Femur (tissue), 1 donor: ENCODE measurements at places on chromosomes 11 and 22.

DNA sequence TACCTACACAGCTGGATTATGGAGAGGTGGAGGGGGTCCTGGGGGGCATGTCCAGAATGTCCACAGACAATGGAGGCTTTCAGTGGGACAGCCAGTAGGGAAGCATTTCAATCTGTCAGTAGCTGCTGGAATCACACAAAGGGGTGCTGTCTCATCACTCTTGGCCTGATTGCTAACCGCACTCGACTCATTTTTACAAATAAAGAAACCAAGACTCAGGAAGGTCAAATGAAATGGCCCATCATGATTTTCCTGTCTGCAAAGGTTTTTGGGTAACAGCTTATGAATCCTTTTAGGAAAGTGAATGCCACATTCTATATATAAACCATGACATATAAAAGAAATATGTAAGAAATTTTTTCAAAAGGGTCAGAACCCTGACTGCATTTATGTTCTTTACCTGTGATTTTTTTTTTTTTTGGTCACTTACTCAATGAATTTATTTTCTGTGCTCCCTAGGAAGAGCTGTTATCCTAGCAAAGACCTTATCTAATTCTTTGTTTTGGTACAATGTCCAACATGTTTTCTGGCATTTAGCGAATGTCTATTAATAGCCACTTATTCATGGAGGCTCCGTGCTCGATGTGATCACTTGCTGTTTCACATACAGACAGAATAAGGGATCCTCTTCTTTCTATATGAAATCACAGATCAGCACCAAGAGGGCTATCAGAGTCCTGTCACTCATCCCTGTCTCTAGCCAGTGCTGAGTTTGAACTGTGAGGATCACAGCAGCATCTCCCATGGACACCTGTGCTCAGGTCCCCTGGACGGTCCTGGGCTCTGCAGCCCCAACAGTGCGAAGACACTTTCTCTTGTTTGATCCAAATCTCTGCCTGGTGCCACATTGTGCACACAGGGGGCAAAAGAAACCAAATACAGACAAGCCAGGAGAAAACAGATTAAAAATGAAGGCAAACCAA lies 979.7 kb downstream of the NTM start:
- DNase-seq: no peak

- DNase-seq: no peak
Measured at GRCh38 chr11:112793416-112793815, 167.8 kb upstream of the NCAM1 start.

DNA sequence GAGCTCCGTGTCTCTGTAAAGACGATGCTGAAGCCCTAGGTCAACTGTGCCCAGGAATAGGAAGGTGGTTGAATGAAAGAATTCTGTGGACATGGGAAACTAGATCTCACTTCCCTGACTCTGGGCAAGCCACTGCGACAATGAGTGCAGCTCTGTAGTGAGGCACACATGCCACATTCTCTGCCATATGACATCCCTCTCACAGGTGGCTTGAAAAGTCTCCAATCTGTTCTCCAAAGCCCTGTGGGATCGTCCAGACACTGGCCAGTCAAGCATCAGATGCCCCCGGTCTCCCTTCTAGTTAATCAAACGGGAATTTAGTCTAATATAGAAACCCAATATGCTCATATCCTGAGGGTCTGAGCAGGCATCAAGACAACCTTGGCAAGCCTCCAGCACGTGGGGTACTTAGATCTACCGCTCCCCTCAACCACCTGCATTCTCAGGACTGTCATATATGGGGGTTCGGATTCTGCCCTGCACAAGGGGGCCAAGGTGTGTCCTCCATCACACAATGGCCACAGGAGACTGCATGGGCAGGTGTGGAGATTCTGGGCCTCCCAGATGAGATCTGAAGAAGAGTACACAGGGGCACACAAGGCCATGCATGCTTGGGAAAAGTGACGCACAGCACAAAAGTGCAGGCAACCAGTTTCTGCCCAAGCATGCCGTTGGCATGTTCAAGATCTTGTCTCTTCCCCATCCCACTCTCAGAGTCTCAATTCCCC lies 11.9 kb downstream of the DKK3 start:
- no peak for DNase-seq

GRCh38 chr11:76802621-76803020 lies 19.5 kb downstream of the TSKU start:
- no peak for DNase-seq

DNA sequence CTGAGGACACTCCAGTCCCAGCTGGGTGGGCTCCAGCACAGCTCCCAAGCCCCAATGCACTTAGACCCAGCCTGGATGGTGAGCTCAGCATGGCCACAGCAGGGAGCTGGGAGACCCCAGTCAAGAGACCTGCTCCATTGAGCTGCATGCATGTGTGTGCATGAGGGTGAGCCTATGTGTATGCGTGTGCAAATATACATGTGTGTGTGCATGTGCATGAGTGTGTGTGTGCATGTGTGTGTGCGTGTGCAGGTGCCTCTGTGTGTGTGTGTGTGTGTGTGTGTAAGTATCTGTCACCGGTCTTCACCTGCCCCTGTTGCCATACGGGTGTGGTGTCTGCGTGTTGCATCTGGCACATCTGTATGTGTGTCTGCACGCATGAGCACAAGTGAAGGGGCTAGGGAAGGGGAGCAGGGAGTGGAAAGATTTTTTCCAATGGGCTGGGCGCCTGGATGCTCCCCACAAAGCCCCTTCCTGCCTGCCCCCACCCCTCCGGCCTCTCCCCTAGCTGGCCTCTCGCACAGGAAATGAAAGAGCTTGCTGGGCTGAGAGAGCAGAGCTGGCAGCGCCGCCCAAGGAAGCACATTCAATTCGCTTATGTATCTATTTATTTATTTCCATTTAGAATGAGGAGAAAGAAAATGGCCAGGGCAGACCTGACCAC lies 4.1 kb downstream of the TSPAN32 start:
- DNase-seq: peak; percentile 94

- DNase-seq: peak; percentile 18
Measured at GRCh38 chr11:31816468-31817053, 5.4 kb upstream of the PAX6 start.

DNA sequence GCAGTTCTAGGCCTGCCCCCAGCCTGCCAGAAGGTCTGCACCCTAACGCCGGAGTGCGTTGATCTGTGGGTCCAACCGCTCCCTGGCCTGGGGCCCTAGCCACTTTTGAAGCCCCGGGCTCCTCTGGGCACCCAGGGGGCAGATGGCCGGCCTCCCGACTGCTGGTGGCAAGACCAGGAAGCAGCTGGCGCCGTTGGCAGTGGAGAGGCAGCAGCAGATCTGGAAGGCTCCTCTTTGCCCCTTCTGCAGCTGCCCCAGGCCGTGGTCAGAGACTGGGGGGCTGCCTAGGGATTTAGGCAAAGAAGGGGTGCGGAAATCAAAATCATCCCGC lies 445 bp upstream of the VWCE start:
- DNase-seq: peak; percentile 48

GRCh38 chr11:125401746-125402145 lies 94.3 kb downstream of the FEZ1 start:
- peak; percentile 82 for DNase-seq

GRCh38 chr11:128294671-128295050 lies 292.7 kb downstream of the ETS1 start:
- no peak for DNase-seq

GRCh38 chr22:39308614-39309363 lies 10.6 kb downstream of the RPL3 start:
- no peak for DNase-seq

DNA sequence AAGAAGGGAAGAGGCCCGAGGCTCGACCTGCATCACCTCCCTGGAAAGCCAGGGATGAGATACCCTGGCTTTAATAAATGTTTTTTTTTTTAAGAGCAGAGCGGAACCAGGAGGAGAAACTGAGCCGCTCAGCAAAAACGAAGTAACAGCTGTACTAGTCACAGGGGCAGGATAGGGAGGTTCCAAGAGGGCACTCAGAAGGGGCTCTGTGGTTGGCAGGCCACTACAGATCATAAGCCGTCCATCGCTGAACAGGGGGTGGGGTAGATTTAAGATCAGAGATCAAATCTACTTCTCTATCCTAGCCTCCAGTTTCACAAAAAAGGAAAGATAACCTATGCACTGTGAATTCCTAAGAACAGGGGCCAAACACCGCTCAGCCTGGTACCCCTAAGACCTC lies 625 bp downstream of the EIF3D start:
- DNase-seq: no peak

- DNase-seq: no peak
Measured at GRCh38 chr11:72079819-72080325, 470 bp downstream of the NUMA1 start.

GRCh38 chr11:65301491-65302329 lies 13.0 kb upstream of the CDC42EP2 start:
- DNase-seq: peak; percentile 85

DNA sequence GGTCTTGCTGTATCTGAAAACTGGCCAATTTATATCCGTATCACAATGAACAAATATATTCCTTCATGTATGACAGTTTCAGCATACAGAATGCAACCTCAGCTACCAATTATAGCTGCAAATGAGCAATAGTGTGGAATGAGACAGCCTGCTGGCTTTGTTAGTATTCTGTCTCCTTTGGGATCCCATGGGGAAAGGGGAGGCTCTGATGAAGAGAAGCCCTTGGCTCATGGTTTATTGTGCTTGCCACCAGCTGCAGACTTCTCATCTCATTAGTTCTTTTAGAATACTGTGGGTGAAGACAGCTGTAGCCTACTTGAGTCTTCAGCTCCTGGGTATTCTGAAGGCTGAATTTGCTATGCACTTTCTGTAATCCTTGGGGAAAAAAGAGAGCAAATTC lies 42.4 kb downstream of the PITPNB start:
- no peak for DNase-seq

DNA sequence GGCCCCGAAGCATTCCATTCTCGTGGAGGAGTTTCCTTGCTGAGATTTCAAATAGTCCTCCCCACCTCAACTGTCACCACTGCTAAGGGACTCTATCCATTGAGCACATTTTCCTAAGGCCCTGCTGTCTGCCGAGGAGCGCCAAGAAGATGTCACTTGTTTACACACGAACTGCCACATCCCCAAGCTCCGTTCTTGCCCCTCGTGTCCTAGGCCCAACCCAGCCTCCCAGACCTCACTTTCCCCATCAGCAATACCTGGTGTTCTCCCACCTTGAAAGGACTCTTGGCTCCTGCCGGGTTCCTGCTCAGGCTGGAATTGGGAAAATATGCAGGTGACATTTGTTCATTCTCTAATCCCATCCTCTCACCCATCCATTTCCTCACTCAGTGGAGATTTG lies 4.0 kb upstream of the MYO7A start:
- no peak for DNase-seq

GRCh38 chr22:35258191-35258988 lies 1.1 kb downstream of the HMGXB4 start:
- peak; percentile 32 for DNase-seq

- DNase-seq: no peak
Measured at GRCh38 chr11:20934516-20934915, 265.1 kb downstream of the NELL1 start.

- DNase-seq: peak; percentile 61
Measured at GRCh38 chr22:22942511-22943329, 55.1 kb downstream of the IGLL5 start.

GRCh38 chr11:126949066-126949891 lies 51.3 kb downstream of the KIRREL3 start:
- DNase-seq: no peak

DNA sequence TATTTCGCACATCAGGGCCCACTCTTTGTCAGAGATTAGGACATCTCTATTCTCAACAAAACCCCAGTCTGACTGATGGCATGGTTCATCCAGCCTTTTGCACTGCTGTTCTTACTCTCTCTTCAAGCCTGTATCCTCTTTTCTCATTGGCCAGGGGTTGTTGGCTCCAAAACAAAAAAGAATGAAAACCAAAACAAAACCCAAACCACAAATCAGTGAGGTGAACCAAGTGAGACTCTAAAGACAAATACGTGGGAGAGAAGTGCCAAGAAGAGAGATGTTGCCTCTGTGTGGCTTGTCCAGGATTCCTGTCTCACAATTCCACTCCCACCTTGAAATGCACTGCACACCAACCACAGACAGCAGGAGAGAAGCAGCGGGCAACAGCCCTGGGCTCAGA lies 278.9 kb upstream of the NARS2 start:
- no peak for DNase-seq

DNA sequence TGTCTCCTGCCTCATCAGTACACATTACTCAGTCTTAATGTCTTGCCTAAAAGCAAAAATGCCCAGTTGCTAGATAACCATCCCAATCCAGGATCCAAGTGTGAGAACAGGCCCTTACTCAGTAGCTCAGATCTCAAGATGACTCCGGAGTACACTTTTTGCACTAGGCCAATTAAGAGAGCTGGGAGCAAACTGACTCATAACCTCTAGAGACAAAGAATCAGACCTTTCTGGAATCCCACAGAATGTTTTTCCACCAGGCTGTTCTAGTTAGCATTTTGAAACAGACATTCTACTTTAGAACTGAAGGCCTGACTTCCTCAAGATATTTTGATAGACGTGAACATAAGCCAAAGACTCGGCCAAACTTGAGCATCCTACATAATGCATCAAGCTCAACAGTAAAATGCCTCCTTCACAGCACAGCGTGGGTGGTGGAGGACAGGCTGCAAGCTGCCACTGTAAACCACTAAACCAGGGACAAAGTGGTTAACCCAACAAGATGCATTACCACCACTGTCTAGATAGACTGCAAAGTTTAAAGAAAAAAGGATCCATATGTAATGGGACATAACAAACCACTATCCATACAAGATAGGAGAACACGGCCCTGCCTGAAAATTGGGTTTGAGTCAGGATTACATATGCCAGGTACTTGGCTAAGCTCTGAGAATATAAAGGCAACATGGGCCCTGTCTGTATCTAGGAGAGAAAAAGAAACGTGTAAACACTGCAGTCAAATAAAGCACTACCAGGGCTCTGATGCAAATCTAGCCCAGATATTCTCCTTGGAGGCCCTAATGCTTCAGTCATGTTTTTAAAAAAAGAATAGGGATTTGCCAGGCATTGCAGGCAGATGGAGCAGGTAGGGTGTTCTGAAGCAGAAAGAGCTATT lies 48.3 kb downstream of the MYH9 start:
- DNase-seq: no peak

- DNase-seq: no peak
Measured at GRCh38 chr11:27976262-27976661, 131.7 kb downstream of the KIF18A start.

GRCh38 chr22:41524809-41525449 lies 19.3 kb downstream of the POLR3H start:
- no peak for DNase-seq

DNA sequence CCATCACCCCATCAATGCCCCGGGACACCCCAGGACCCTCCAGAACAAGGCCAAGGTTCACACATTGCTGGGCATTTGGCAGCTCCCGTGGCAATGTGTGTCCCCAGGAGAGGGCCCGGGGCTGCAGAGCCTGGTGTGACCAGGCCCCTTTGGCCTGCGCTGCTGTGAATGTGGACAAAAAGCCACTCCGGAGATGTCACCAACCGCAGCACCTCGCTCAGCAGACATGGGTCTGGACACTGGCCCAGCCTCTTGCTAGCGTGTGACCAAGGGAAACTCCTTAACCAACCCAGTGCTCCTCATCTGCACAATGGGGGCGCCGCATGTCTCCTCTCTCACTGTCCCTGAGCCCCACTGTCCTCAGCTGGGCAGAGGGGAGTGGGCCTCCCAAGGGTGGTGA lies 8.0 kb upstream of the CHADL start:
- DNase-seq: no peak
